GM23338 (cell line): ENCODE measurements at places on chromosomes 11 and 22. TPM values are rescaled to one million over a fixed set of nuclear protein-coding genes. Genes with fewer than 3 reads are reported as not detected.
A peak's percentile ranks its signal among the peaks of the same experiment; 100 is the strongest.

- no peak for DNase-seq
These were observed 50.0 kb upstream of the NFRKB start for GRCh38 chr11:129945373-129945772.

Gene PLAAT5
- 10.4 and 11.6 TPM in 2 replicates for total RNA-seq

GRCh38 chr22:29041408-29041807 is 20.2 kb downstream of the C22orf31 start:
- DNase-seq = no peak

- DNase-seq = peak; percentile 77
These were observed 624 bp downstream of the CBL start for GRCh38 chr11:119206511-119207414.

GRCh38 chr11:27470826-27471588 is 1.6 kb downstream of the LGR4 start:
- DNase-seq = peak; percentile 51
